ENCODE measurements at places on chromosomes 2 and 18.

GRCh38 chr2:59896499-59897245 lies 656.8 kb downstream of the BCL11A start:
- DNase-seq: no peak

- DNase-seq: no peak
Measured at GRCh38 chr2:82320296-82320695, 2015.7 kb upstream of the LRRTM1 start.

- no peak for DNase-seq
Measured at GRCh38 chr2:159125858-159126257, 157.4 kb downstream of the TANC1 start.

GRCh38 chr2:37767959-37768925 lies 96.8 kb upstream of the CDC42EP3 start:
- DNase-seq: no peak

DNA sequence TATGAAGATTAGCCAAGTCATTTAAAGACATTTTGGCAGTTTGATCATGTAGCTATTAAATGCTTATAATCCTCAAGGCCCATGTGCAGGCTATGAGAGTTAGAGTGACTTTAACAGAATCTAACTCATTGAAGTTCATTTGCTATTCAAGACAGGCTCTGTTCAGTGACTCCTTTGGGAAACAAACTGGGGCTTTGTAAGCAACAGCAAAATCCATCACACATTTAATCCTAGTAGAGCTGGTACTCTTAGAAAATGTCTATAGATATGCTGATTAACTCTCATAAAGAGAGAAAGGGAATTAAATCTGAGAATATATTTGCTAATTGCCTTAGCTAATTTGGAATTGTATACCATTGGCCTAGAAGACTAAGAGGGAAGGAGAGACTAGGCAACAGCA lies 182.8 kb upstream of the SESTD1 start:
- no peak for DNase-seq

DNA sequence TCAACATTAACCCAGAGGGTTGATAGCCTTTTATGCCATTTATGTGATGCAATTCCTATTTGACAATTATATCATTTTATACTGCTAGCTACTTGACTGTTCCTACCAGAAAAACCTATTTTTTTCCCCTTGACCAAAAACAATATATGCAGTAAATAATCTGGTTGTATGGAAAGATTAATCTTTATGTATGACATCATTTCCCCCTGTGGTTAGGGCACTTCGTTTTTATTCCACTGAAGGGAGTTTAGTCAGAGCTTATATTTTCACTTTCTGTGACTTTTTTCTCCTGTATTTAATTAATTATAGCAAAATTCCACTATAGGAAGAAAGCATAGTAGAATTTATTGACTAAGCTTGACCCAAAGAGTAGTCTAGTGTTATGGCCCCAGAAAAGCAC lies 107.6 kb downstream of the HAUS1 start:
- DNase-seq: no peak

- DNase-seq: no peak
Measured at GRCh38 chr2:3664118-3664517, 6.1 kb downstream of the ALLC start.

DNA sequence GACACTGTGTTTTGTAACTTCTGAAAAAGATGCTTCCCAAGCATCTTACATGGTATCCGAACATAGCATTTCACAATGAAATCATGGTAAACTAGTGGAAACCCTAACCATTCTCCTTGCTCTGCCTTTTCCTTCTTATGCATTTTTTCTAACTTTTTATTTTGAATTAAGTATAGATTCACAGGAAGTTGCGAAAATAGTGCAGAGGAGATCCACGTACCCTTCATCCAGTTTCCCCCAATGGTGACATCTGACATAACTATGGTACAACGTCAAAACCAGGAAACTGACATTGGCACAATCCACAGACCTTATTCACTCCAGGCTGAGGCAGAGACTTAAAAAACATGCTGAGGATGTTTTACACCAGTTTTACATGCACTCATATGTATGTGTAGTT lies 38.3 kb downstream of the AAK1 start:
- no peak for DNase-seq

DNA sequence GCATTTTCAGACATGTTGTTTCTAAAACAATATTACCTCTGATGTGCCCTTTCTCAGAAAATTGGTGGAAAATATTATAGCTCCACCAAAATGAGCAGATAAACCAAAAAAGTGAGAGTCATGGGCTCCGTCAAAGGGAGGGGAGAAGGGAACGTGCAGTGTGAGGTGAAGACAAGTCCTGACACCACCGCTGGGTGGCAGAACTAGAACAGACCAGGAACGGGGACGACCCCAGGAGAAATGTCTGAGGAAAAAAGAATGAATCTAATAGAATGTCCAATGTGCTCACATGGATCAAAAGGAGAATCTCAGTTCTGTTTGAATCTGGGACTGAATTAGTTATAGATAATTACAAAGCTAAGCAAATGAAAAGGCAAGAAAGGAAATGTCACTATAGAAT lies 22.6 kb upstream of the BCL2 start:
- no peak for DNase-seq

- no peak for DNase-seq
Measured at GRCh38 chr2:16250886-16251285, 310.5 kb downstream of the MYCN start.

GRCh38 chr18:79422022-79422782 lies 26.5 kb downstream of the NFATC1 start:
- no peak for DNase-seq

GRCh38 chr2:127122361-127123027 lies 15.5 kb upstream of the BIN1 start:
- no peak for DNase-seq

- no peak for DNase-seq
Measured at GRCh38 chr2:105378921-105379383, 19.9 kb downstream of the FHL2 start.

DNA sequence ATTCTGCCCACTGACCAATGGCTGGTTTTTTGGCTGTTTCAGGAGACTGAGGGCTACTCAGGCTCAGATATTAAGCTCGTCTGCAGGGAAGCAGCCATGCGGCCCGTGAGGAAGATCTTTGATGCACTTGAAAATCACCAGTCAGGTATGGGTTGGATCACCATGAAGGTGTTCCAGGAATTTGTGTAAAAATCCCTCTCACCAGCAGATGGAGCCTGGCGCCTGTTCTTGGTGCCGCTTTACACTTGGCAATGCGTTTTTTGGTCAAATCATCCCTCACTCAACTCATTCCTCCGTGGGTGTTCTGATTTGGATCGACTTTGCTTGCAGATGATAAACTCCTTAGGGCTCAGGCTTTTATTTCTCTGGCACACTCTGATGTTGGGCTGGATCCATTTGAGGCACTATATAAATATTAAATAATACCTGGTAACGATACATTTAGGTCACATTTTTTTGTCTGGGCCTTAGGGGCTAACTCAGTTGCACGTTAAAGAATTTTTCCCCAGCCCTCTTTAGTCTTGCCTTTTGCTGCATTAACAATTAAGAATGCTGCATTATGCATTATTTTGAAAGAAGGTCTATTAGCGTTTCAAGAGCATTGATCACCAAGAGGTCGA lies 50.0 kb downstream of the HDHD2 start:
- DNase-seq: peak; percentile 18

GRCh38 chr2:229715895-229716507 lies 1.6 kb upstream of the DNER start:
- DNase-seq: no peak

GRCh38 chr2:165016772-165017411 lies 61.6 kb upstream of the SLC38A11 start:
- no peak for DNase-seq

DNA sequence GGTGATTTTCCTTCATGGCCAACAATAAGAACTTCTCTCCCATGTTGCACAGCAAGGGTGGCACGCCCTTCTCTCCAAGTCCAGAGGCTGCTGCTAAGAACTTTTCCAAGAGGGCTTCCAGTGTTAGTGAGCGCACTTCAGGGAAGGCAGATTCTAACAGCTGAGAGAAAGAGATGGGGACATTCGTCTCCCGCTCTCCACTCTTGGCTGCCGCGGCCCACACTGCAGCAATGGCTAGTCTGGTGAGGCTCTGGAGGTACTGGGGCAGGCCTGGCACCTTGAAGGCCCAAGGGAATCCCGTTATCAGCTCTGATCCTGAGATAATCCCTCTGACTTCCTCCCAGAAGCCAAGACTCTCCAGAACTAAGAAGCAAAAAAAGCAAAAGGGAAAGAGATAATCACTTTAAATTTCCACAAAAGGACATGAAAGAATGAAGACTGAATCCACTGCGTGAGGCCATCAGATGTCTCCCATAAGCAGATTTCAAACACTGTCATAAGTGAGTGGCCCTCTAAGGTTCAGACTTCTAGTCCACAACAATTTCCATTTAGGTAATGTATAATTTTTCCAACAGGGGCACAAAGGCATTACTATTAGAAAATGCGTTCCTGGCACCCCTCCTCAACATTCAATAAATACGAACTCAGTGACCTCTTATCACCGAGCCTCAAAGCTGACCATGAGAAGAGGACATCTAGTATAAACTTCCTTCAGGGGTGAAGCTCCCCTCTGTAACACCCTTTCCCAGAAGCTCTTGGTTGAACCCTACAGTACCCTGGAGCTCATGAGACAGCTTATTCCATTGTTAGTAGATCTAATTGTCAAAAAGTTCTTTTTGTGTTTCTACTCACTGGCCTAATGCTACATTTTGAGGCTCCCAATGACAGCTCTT lies 66.7 kb upstream of the ZFP36L2 start:
- no peak for DNase-seq

DNA sequence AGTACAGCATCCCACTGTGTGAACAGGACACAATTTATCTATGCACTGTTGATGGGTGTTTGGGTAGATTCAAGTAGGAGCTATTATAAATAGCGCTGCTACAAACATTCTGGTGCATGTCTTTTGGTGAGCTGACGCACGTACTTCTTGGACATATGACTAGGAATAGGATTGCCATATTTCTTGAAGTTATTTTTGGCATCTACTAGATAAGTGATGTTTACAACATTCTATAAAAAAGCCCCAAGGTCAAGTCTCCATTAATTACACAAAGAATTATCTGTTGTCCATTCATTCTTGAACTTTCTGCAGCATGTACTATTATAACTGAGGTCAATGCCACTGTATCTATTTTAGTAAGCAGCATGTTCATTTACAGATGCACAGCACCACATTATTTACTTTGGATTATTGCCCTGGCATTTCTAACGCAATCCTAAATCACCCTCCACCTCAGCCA lies 225.5 kb upstream of the TMEM200C start:
- DNase-seq: no peak

GRCh38 chr2:26846334-26847306 lies 1.3 kb upstream of the DPYSL5 start:
- peak; percentile 79 for DNase-seq

- DNase-seq: no peak
Measured at GRCh38 chr2:39468579-39469451, 31.7 kb upstream of the MAP4K3 start.

DNA sequence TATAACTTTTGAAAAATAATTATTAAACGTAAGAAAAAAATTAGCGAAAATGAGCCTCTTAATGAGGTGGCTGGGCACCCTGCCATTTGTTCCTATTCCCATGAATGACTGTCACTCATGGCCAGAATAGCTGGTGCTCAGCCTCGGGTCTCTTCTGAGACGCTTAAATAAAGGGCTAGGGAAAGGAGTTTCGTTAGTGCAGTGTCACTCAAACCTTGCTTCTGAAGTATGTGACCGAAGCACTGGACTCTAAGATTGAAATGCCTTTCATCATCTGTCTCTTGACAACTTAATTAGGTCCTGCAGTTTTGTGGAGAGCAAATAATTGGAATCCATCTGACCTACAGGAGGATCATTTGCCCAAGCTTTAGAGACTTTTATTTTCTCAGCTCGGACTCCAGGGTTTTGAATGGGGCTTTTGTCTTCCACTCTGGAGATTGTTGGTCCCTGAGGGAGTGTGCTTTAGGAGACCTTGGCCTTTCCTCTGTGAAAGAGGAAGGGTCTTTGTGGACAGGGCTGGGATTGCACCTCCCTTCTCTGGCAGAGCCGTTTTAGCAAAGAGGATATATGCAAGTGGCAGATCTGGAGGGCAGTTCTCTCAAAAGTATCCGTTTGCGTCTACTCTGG lies 42.3 kb upstream of the FHOD3 start:
- DNase-seq: no peak

DNA sequence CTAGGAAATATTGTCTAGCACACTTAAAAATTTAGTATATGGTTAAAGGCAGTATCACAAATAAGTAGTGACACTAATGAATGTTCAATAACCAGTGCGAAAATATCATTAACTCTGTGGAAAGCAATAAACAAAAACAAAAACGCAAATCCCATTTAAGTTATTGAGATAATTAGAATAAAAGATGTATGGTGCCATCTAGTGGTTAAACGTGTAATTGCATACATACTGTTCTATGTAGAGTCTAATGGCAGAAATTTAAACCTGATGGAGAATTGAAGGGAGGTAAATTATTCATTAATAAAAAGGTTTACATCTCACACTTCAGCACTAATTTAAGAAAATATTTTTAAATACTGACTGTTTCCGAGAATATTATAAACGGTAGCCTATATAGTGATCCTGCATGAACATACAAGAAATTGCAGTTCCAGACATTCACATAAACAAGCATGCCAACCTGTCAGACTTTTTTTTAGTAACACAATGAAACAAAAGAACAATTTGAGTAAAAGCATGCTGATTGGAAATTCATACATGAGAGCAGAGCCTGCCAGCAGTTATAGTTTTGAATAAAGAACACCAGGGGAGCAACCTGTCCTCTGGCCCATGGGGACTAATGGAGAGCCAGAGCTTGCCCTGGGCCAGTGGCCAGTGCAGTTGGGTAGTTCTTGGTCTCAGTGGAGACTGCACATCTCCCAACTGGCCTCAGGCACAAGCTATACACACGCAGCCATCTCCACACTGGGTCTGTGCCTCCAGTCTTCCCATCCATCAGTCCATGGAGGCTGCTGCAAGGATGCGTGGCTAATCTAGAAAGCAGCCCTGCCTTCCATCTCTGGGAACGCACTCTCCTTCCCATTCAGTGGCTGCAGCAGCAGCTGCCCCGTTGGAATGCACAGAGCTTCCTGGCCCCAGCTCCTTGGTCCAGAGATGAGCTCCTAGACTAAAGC lies 28.0 kb downstream of the GCG start:
- no peak for DNase-seq

GRCh38 chr18:76827205-76828200 lies 5.1 kb downstream of the ZNF236 start:
- no peak for DNase-seq

- DNase-seq: no peak
Measured at GRCh38 chr2:20130821-20131645, 79.6 kb upstream of the LAPTM4A start.
